ENCODE measurements at places on chromosomes 7 and 10. TPM values are rescaled to one million over a fixed set of nuclear protein-coding genes. Genes with fewer than 3 reads are reported as not detected.

GRCh38 chr7:46908770-46909169 lies 673.1 kb downstream of the TNS3 start:
- no peak overlapping the region for H3K4me3 ChIP-seq
- no peaks in the 10 kb centered on the region for H3K27me3 ChIP-seq
- no peaks in the 10 kb centered on the region for H3K4me1 ChIP-seq
- H3K27ac ChIP-seq, result no peak overlapping the region

DNA sequence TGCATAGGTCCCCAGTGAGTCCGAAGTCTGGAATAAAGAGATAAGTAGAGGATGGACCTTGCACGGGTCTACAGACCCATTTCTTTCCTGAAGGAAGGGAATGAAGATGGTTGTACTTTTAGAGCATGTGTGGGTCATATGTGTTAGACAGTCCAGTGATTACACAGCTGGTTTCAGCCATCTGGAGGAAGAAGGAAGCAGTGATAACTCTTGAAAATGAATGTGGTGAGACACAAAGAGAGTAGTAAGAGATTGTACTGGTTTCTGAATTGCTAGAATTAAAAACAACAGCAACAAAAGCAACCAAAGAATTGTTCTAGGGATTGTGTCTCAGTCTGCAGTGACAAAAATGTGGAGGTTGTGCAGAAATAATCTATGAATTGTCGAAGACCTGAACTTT lies 258.9 kb downstream of the SUGCT start:
- H3K27me3 ChIP-seq, result no peaks in the 10 kb centered on the region
- DNase-seq, result no peak
- no peak overlapping the region for H3K27ac ChIP-seq
- H3K36me3 ChIP-seq, result no peaks in the 10 kb centered on the region
- H3K4me3 ChIP-seq, result no peak overlapping the region

- H3K27ac ChIP-seq, result no peak overlapping the region
- no peaks in the 10 kb centered on the region for H3K4me1 ChIP-seq
- no peaks in the 10 kb centered on the region for H3K36me3 ChIP-seq
- DNase-seq, result no peak
Observed at GRCh38 chr10:82660205-82660604, 785.2 kb downstream of the NRG3 start.

- peaks cover 3% of the 10 kb centered on the region for H3K27me3 ChIP-seq
- no peaks in the 10 kb centered on the region for H3K36me3 ChIP-seq
- no peak overlapping the region for H3K4me3 ChIP-seq
- no peak for DNase-seq
Observed at GRCh38 chr7:118286131-118286530, 61.6 kb downstream of the ANKRD7 start.

DNA sequence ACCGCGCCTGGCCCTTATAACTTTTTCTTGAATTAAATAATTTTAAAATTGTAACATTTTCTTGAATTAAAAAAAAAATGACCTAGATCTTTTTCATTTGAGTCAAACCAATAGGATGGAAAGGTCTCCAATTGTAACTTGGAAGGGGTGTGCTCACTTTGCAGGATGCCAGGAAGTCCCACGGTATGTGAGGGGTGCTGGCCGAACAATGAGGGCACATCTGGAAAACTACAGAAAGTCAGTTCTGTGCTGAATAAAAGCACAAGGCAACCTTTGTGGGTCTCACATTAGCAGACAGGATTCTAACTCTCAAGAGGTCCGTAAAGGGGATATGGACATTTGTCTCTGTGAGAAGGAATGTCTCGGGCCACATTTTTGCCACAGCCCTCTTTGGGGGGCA lies 52.8 kb upstream of the PDLIM1 start:
- DNase-seq, result no peak
- H3K27me3 ChIP-seq, result no peaks in the 10 kb centered on the region
- H3K36me3 ChIP-seq, result peaks cover 13% of the 10 kb centered on the region
- H3K4me3 ChIP-seq, result no peak overlapping the region
- H3K27ac ChIP-seq, result no peak overlapping the region

- peaks cover 1% of the 10 kb centered on the region for H3K36me3 ChIP-seq
- no peak overlapping the region for H3K4me3 ChIP-seq
- DNase-seq, result no peak
- H3K27ac ChIP-seq, result no peak overlapping the region
- H3K27me3 ChIP-seq, result no peaks in the 10 kb centered on the region
Observed at GRCh38 chr10:121804460-121804859, 123.4 kb downstream of the ATE1 start.

Gene AIFM2
- 9.7 TPM for total RNA-seq

Gene RPA3
- 27.4 TPM for total RNA-seq

Gene HOXA2
- total RNA-seq, result 1.5 TPM

Measured in lower lobe of right lung (tissue), 2 donors.